ENCODE measurements at places on chromosomes 4 and X.

DNA sequence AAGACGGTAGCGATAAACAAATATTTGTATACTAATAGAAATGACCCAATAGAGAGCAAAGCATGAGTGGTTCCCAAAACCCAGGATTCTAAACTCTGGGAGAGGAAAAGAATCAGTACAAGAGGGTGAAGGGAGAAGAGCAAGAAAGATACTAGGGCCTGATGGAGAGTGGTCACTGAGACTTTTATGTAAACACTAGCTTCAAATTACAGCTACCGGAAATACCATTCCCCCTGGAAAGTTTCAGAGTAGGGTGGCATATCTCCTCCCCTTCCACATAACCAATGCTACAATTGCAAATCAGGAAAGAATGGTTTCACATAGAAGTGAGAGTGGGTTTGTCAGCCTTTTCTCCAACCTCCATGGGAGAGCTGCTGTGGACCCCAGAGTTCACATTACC, 77.1 kb downstream of the EIF4E start:
- DNase-seq: no peak

DNA sequence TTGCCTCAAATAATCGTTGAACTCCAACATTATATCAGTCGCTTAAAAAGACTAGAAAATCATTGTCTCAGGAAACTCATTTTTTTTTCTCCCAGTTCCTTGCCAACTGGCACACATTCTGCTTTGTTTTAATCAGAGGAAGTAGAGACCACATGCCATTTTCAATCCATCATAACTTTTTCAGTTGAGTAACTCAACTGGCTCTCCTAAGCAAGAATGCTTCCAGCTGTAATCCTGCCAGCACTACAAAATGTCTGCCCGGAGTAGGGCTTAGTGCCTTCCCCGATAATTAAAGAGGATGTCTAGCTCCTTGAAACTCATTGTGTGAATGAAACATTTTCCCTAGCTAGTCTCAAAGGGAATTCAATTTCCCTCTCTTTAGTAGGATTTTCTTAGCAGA, 33.0 kb downstream of the FREM3 start:
- DNase-seq: no peak

GRCh38 chr4:138558886-138559285, 316.7 kb upstream of the SLC7A11 start:
- no peak for DNase-seq

DNA sequence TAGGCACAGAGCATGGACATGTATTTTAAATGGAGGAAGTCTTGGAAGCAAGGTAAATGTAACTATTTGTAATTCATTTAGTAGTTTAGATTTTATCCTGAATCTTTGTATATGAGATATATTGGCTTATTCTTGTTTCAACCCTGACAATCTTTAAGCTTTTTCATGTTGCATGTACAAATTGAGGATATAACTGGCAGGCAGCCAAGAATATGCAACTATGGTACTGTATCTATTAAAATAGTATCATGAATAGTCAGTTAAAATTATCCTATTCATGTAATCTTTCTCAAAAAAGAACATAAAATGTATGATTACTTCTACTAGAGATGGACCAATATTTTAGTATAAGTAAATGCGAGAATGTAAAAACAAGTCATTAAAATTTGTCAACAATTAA, 1141.5 kb downstream of the PCDH18 start:
- no peak for DNase-seq

GRCh38 chr4:89820010-89820409, 17.0 kb downstream of the SNCA start:
- DNase-seq: no peak

- DNase-seq: no peak
Observed at GRCh38 chr4:122863639-122864038, 37.0 kb downstream of the FGF2 start.

DNA sequence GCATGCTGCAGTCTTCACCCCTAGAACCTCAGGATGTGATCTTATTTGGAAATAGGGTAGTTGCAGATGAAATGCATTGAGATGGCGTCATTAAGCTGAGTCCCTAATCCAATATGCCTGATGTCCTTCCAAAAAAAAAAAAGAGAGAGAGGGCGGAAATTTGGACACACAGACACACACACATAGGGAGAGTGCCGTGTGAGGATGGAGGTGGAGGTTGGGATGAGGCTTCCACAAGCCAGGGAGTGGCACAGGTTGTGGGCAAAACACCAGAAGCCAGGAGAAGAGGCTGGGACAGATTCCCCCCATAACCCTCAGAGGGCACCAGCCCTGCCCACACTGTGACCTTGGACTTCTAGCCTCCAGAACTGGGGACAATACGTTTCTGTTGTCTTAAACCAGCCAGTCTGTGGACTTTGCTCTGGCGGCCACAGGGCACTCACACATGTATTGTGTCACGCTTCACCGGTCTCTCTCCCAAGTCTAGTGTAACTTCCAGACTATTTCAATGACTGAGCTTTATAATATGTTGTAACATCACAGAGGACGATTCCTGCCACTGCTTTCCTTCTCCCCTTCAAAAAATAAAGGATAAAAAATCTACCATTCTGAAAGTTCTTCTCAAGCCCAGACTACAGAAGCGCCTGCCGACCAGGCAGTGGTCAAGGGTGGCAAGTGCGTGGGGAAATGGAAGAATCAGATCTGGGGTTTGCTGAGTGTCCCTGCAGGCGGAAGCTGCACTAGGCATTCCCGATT, 35.8 kb upstream of the MAN2B2 start:
- no peak for DNase-seq

DNA sequence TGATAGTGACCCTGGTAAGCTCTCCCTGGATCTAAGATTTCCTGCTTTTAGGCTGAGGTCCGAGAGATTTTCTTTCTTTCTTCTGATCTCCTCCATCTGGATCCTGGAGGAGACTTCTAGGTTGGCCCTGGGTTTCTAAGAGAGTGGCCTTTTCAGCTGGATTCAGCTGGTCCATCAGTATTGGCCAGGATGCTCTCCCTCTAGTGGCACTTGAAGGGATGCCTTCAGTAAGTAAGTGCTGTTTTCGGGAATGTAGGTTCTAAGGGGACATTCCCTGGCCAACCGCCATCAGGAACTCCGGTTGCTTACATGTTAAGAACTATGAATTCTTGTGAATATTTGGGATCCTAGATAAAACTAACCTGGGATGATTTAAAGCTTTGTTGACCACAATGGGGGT, 56.9 kb downstream of the SERTM2 start:
- no peak for DNase-seq

- DNase-seq: no peak
Observed at GRCh38 chrX:134324359-134324758, 87.4 kb downstream of the CCDC160 start.

- no peak for DNase-seq
Observed at GRCh38 chr4:47109379-47109778, 78.0 kb downstream of the GABRB1 start.

GRCh38 chrX:67353651-67354370, 190.0 kb upstream of the AR start:
- no peak for DNase-seq

All from activated CD4-positive, alpha-beta T cell treated with anti-CD3 and anti-CD28 coated beads, Interleukin-2, amount 10 ng/mL, durations not matched to agents 7 days and 5 days (primary cell).